Type B pancreatic cell (in vitro differentiated cells): ENCODE measurements at places on chromosomes 11 and 22. TPM values are rescaled to one million over a fixed set of nuclear protein-coding genes. Genes with fewer than 3 reads are reported as not detected.
A peak's percentile ranks its signal among the peaks of the same experiment; 100 is the strongest.

- H3K27me3 ChIP-seq, result no peaks in the 10 kb centered on the region
- H3K4me3 ChIP-seq, result no peak overlapping the region
- H3K4me1 ChIP-seq, result no peaks in the 10 kb centered on the region
- no peaks in the 10 kb centered on the region for H3K36me3 ChIP-seq
Measured at GRCh38 chr11:77182542-77183430, 54.7 kb downstream of the MYO7A start.

- peaks cover 22% of the 10 kb centered on the region for H3K4me1 ChIP-seq
- no peaks in the 10 kb centered on the region for H3K36me3 ChIP-seq
- no peak overlapping the region for H3K4me3 ChIP-seq
- H3K27me3 ChIP-seq, result no peaks in the 10 kb centered on the region
Measured at GRCh38 chr11:72798361-72798760, 4.5 kb upstream of the STARD10 start.

DNA sequence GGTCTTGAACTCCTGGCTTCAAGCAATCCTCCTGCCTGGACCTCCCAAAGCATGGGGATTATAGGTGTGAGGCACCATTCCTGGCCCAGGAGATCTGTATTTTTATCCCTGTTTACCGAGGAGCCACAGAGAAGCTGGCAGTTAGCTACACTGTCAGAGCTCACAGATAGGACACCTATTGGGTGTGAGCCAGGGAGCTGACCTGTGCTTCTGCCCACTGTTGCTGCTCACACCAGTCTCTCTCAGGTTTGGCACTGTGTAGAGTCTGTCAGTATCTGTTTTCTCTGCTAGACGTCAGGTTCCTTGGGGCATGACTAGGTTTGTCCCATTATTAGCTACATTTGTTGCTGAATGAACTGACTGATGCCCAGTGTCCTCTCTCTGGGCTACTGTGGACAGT, 17.5 kb downstream of the PPP6R2 start:
- no peak overlapping the region for H3K4me3 ChIP-seq
- H3K36me3 ChIP-seq, result peaks cover 32% of the 10 kb centered on the region
- DNase-seq, result no peak
- H3K27ac ChIP-seq, result no peak overlapping the region

- peaks cover 6% of the 10 kb centered on the region for H3K4me1 ChIP-seq
- H3K36me3 ChIP-seq, result no peaks in the 10 kb centered on the region
- peaks cover 3% of the 10 kb centered on the region for H3K27me3 ChIP-seq
Measured at GRCh38 chr22:32378707-32379272, 21.1 kb downstream of the RFPL3 start.

DNA sequence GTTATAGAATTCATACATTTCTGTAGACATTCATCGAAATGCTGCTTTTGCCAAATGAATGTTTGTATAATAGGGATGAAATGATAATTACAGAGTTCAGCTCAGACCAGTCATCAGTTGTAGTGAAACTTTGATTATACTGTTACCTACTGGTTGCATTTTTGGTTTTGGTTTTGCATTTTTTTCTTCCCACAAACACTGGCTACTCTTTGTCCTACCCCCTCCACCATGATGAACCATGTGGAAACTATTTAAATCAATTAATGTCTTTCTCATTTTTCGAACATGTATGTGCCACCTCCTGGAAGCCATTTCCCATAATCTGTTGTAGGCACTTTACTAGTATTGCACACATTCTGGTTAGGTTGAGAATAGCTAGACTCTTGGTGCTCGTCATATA, 75.3 kb upstream of the MTNR1B start:
- H3K4me1 ChIP-seq, result peaks cover 18% of the 10 kb centered on the region
- DNase-seq, result no peak
- H3K4me3 ChIP-seq, result no peak overlapping the region
- peaks cover 16% of the 10 kb centered on the region for H3K36me3 ChIP-seq
- peaks cover 3% of the 10 kb centered on the region for H3K27me3 ChIP-seq
- no peak overlapping the region for H3K27ac ChIP-seq

- peak overlapping the region; percentile 25 for H3K27ac ChIP-seq
- H3K36me3 ChIP-seq, result no peaks in the 10 kb centered on the region
- no peak for DNase-seq
- H3K4me1 ChIP-seq, result peaks cover 22% of the 10 kb centered on the region
- no peak overlapping the region for H3K4me3 ChIP-seq
Measured at GRCh38 chr11:35387111-35387982, 32.0 kb downstream of the SLC1A2 start.

Gene TMA7B
- not detected in 2 replicates for total RNA-seq
